ENCODE measurements at places on chromosomes 13 and 19.

- no peak for DNase-seq
These were observed 661 bp downstream of the PALM3 start for GRCh38 chr19:14061081-14061749.

DNA sequence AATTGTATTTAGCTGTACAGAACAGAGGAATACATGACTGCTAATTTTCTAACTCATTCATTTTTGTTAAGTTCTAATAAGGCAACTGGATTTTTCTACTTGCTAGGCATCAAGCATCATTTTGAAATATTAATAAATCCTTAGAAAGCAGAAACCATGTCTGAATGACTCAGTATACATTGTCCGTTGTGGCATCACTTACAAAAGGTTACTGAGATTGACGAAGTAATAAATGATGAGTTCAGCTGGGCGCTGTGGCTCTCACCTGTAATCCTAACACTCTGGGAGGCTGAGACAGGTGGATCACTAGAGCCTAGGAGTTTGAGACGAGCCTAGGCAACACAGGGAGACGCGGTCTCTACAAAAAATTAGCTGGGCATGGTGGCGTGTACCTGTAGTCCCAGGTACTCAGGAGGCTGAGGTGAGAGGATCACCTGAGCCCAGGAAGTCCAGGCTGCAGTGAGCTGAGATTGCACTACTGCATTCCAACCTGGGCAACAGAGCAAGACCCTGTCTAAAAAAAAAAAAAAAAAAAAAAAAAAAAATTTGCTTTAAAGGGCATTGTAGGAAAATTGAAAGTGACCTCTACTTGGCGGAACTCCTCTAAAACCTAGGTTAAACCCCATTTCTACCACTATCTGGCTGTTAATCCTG, 36.6 kb downstream of the LHFPL6 start:
- DNase-seq, result no peak

GRCh38 chr19:46823049-46823448, 27.6 kb downstream of the AP2S1 start:
- no peak for DNase-seq

DNA sequence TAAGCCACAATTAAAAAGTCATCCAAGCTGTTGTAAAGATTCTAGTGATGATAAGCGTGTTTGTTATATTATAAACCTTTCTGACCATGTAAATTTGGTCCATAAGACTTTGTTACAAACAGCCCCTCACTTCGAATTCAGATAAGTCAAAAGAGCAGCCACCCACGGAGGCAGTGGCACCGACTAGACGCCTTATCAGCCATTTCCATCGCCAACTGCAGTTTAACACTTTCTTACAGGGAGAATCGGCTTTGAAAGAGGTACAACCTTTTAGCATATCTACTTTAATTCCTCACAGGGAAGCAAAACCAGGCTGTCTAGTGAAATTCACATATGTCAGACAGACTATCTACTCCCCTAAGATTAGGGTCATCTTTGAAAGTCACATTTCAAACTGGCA, 47.5 kb downstream of the SOX21 start:
- no peak for DNase-seq

GRCh38 chr19:18340990-18341868, 831 bp downstream of the PGPEP1 start:
- DNase-seq, result no peak

GRCh38 chr19:18379803-18380747, 5.9 kb upstream of the GDF15 start:
- DNase-seq, result no peak

GRCh38 chr19:16834747-16835146, 5.5 kb downstream of the SIN3B start:
- no peak for DNase-seq

DNA sequence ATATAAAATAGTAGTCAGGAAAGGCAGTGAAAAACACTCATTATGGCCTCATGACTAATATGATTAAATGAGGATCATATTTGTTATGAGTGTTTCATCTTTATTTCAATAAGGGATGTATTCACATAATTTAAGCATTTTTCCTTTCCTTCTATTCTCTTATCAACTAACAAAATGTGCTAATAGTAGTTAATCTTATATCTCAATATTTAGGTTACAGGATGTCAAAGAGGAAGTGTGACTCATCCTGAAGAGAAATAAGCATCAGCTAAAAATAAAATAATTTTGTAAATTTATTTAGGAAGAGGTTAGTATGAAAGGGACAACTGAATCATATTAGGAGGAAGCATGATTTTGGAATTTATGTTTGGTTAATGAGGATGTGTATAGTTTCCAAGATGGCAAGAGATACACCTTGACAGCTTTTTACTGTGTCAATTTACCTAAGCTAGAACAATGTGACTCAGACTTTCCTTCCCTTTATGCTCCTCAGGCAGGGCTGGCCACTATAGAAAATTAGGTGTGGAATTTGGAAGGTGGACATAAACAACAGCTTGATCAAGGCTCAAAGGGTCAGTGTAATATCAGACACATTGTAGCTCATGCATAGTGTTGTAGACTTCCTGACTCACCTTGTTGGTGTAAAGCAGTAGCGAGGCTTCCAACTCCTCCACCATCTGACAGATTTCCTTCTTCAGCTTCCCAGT, 172.7 kb downstream of the SLITRK1 start:
- DNase-seq, result no peak

GRCh38 chr13:57314897-57315520, 148.0 kb downstream of the PRR20E start:
- no peak for DNase-seq

Data from amniotic stem cell (primary cell).